NCI-H1092 treated with DMSO at 0.1 percent for 48 hours (cell line): ENCODE measurements at places on chromosomes 11 and 22.

DNA sequence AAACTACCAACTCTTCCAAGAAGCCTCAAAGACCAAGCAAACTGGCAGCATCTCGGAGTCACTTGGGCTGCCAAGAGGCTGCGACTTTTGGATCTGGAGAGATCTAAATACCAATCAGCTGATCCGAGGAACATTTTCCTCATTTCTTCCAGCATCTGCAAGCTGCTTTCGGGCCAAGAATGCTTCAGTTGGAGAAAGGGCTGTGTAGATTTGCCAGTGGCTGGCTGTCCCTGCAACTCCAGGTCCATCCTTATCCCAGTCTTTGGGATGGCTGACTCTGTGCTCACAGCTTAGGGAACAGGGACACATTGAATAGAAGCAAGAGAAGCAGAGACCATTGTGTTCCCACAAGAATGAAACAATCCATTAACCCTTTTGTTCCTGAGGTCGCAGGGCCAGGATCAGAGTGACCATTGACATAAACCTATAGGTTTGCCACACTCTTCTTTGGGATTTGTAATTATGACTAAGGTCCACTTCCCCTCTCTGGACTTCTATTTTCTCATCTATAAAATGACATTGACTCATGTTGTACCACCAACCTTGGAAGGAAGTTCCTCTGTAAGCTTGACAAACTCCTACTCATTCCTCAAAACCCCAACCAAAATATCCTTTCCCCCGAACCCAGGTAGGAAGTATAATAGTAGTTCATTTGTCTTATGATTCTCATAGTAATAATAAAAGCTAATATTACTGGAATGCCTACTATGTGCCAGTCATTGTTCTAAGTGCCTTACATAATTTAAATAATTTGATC is 340.8 kb downstream of the MN1 start:
- DNase-seq, result no peak

DNA sequence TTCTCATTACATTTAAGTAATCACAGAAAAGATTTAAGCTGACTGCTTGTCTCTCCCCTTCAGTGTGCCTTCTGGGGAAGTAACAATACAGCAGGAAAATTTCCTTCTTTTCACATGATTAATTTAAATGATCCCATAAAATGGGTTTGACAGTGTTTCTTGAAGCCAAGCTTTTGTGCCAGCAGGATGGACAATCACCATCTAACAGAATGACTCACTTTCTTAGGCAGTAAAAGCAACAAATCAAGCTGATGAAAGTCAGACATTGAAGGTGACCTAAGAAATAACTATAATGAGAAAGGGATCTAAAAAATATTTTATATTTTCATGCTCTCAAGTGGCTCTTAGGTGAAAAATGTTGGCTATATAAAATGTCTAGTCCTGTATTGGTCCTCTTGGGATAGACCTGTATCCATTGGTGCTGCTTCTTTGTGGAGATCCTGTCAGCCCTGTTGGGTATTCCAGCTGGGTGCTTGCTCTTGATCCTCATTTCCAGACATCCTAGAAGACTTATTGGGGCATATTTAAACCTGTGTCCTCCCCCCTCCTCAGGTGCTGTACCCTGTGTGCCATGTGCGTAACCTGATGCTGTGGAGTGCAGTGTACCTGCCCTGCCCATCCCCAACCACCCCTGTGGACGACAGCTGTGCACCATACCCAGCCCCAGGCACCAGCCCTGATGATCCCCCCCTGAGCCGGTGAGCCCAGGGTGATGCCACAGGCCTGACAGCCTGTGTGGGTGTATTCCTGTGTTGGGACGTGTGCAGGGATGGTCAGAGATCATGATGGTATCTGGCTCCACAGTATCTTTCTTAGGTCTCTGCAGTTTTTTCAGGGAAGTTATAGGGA is 62.7 kb upstream of the HORMAD2 start:
- DNase-seq, result no peak

GRCh38 chr11:70788248-70789022 is 390.1 kb downstream of the CTTN start:
- no peak for DNase-seq

- no peak for DNase-seq
Measured at GRCh38 chr11:88484873-88485621, 147.5 kb upstream of the CTSC start.

DNA sequence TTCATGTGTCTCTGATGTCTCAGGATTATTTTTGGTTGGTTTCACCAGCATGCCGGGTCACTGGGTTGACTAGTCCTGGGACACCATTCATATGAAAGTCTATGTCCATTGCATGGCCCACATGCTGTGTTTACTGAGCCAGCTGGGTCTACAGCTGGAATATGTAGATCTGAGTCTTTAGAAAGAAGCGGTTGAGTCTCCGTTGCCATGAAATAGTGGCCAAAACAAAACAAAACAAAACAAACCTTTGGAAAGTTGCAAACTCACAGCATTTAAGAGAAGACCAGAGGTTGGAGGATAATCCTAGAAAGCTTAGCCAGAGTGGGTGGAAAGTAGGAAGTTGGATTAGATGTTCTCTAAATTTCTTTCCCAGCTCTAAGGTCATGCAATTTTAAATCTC is 191.8 kb upstream of the NTM start:
- DNase-seq, result no peak

DNA sequence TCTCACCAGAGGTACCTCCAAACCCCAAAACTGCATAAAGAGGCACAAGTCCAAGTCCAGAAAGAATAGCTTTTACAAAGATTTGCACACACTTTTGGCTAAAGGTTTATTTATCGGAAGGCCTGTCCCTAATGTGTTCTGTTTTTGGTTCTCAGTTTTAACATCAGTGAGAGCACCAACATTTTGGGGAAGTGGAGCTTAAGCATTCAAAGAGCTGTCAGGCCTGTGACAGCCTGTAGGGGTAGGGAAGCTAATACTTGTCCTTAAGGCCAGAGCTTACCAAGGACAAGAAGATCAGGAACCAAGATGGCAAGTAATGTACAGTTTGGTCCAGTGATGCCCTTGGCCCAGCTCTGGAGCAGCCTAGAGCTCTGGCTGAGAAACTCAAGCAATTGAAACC is 38.9 kb upstream of the SCUBE2 start:
- no peak for DNase-seq

DNA sequence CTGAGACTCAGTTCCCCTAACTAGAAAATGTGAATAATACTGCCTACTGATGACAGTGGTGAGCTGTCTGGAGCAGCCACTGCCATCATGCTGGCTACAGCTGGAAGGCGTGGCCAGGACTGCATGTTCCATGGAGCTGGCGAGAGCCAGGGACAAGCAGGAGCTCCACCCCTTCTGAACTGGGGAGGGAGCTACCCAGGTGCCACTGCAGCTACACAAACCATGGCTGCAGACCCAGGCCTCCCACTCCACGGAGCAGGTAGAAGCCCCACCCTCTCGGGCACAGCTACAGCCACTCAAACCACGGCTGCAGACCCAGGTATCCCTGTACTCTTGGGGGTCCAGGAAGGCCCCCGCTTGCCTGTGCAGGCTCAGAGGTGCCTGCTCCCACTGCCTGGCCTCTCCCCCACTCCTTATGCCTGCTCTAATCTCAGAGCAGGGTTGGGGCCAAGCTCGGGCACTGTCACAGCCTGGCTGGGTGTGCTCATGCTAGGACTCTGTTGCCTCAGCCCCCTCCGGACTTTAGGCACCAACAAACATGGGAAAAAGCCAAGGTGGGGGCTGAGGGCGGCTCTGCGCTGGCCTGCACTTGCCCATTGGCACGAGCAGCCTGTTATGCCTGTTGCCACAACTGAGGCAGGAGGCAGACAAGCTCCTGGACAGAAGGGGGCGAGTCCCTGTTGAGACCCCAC is 51.7 kb downstream of the RAB30 start:
- no peak for DNase-seq

DNA sequence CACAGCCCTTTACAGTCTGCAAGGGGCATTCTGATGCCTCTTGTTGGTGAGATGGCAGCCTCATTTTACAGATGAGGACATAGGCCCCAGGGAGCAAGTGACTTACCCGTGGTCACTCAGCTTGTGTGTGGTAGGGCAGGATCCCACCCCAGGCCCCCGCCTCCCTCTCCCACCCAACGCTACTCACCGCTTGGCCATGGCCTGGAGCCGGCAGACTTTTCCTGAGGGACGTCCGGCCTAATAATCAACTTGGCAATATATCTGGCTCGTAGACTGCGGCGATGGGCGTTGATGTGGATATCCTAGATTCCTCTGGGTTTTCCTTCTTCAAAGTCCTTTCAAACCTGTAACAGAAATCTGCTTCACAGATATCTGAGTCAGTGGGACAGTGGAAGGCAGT is 57.1 kb downstream of the ARHGAP8 start:
- no peak for DNase-seq

DNA sequence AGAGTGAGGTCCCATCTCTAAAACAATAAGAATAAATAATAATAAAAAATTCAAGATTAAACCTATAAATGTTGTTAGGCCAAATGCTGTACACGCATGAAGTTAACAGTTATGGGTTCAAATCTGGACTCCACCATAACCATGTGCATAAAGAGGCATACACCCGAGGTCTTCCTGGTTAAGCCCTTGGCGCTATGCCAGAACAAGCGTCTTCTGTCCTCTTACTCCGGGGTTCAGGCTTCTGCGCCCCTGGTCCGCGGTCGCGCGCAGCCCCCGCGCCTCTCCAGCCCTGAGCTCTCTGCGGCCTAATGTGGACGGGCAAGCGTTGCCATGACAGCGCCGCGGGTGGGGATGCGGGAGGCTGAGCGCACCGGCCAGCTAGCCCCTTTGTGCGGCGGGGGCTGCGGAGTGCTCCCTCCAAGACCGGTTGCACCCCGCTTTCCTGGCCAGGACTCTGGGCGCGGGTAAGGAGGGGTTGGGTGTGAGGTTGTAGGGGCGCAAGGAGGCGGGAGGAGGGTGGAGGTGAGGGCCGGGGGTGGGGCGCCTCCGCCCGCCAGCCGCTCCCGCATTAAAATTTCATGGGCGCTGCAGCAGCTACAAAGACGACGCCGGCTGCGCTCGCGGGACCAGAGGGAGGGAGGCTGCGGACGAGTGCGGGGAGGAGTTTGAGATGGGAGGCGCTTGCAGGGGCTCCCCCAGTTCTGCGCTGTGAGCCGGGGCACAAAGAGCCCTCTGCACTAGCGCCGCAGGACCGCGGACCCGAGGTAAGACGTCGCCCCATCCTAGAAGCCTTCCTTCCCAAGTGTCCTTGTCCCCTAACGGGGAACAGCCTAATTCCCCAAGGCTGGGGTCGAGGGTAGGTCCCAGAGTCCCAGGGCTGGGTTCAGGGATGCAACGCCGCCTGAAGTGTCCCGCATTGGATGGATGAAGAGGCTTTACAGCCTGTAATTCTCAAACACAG is at the start of gene MIAT:
Gene MIAT (plus strand): TSS at position 698 of the 961 bp plus-strand sequence.
- peak; percentile 61 for DNase-seq
